Activated T-helper 17 cell treated with anti-CD3 and anti-CD28 coated beads, Interleukin-2, amount 50 U/mL, for 72 hours (primary cell): ENCODE measurements at places on chromosomes 1 and 21.
A peak's percentile ranks its signal among the peaks of the same experiment; 100 is the strongest.

- H3K27ac ChIP-seq, result no peak overlapping the region
- H3K36me3 ChIP-seq, result peaks cover 92% of the 10 kb centered on the region
- peaks cover 18% of the 10 kb centered on the region for H3K4me1 ChIP-seq
These were observed 88.8 kb downstream of the STUM start for GRCh38 chr1:226637147-226637935.

DNA sequence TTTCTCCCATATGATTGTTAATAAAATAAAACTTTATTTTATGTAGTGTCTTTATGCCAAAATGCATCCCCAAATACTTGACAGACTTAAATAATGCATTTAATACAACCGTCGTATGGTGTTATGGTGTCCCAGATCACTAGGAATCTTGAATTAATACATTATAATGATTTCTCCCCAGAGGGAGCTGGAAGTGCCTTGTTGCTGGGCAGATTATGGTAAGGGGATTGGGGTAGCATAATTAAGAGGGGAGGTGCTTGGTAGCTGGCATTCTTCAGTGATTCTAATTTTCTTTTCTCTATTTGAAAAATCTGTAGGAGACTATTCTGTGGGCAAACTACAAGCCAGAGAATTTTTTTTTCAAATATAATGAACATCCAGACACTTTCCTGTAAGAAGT is 1043.7 kb downstream of the ADGRL2 start:
- ATAC-seq, result no peak
- no peaks in the 10 kb centered on the region for H3K4me1 ChIP-seq
- no peaks in the 10 kb centered on the region for H3K27me3 ChIP-seq

DNA sequence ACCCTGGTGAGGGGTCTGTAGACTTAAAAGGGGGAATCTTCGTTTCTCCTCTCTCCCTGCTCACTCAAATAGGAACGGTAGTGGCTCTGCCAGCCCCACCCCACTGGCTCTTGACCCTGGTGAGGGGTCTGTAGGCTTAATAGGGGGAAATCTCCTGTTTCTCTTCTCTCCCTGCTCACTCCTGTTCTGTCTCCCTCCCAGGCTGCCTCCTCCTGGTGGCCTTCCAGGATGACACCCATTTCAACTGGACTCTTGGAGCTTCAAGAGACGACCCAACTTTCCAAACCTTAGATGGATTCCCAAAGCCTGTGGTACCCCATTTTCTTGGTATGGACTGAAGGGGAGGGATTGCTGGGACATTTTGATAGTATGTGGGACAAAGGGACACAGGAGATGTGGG is 1.4 kb upstream of the EPHB2 start:
- ATAC-seq, result no peak
- peaks cover 6% of the 10 kb centered on the region for H3K4me1 ChIP-seq
- H3K27ac ChIP-seq, result no peak overlapping the region
- H3K36me3 ChIP-seq, result no peaks in the 10 kb centered on the region
- peak overlapping the region; percentile 67 for H3K4me3 ChIP-seq
- peaks cover 43% of the 10 kb centered on the region for H3K27me3 ChIP-seq

DNA sequence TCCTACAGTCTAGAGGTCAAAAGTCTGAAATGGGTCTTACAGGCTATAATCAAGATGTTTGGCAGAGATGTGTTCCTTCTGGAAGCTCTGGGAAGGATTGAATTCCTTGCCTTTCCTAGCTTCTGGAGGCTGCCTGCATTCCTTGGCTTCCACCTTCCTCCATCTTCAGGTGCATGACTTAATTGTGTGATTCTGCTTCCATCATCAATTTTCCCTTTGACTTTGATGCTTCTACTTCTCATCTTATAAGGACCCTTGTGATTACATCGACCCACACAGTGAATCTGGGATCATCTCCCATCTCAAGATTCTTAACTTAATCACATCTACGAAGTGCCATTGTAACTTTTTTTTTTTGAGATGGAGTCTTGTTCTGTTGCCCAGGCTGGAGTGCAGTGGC is 111.4 kb downstream of the UCK2 start:
- no peak overlapping the region for H3K4me3 ChIP-seq
- H3K36me3 ChIP-seq, result no peaks in the 10 kb centered on the region
- H3K27me3 ChIP-seq, result peaks cover 9% of the 10 kb centered on the region
- H3K4me1 ChIP-seq, result no peaks in the 10 kb centered on the region

GRCh38 chr1:17188889-17189631 is 15.9 kb upstream of the PADI1 start:
- H3K27me3 ChIP-seq, result no peaks in the 10 kb centered on the region
- H3K4me3 ChIP-seq, result no peak overlapping the region
- H3K36me3 ChIP-seq, result no peaks in the 10 kb centered on the region
- H3K4me1 ChIP-seq, result no peaks in the 10 kb centered on the region
- ATAC-seq, result no peak
- no peak overlapping the region for H3K27ac ChIP-seq

DNA sequence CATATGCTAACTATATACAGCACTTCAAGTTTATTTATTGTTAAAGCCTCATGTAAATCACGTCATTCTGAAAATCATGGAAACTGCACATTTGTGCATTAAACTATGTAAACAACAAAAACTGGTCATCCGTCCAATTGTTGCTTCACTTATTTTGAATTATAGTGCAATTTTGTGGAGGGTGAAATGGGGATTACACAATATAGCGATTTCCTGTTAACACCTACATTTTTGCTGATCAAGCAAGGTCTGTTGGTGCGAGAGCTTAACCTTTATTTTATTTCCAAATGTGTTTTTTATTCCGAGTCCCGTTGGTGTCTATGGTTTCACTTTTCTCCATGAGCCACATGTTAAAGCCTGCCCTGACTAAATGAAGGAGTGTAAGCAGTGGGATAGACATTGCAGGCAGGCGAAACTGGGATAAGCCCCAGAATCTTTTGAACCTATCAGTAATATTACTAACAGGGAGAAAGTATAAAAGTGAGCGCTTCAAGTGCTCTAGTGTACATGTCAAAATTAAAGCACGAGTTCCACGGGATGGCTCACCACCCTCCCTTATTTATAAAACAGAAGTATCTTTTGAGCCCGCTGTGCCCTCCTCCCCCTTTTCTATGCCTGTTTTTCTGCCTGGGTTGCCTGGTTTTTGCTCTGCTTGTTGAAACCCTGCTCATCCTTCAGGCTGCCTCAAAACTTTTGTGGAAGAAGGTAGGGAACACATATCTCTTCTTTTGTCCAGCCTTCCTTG is 120.7 kb downstream of the NFIA start:
- H3K27me3 ChIP-seq, result no peaks in the 10 kb centered on the region
- H3K36me3 ChIP-seq, result no peaks in the 10 kb centered on the region
- no peak overlapping the region for H3K4me3 ChIP-seq
- H3K4me1 ChIP-seq, result no peaks in the 10 kb centered on the region

- H3K4me1 ChIP-seq, result no peaks in the 10 kb centered on the region
- H3K27ac ChIP-seq, result no peak overlapping the region
- peaks cover 38% of the 10 kb centered on the region for H3K27me3 ChIP-seq
- H3K36me3 ChIP-seq, result no peaks in the 10 kb centered on the region
These were observed 209.2 kb upstream of the DAB1 start for GRCh38 chr1:57633056-57633455.

DNA sequence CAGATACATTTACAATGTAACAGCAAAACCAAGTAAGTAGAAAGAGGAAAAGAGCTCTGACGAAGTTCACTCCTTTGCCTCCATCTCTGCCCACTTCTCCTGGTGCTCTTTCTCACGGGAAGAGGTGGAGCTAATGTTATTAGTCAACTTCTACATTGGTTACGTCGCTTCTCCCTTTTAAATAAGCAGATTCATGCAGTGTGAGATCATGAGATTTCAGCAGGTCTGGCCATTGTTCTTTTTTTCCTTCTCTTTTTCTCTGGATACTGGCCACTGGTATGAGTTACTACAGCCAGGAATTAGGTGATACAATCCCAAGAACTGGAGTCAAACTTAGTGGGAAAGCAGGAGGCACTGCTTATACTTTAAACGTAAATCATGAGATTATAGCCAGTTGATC is 207.1 kb downstream of the AKT3 start:
- peaks cover 67% of the 10 kb centered on the region for H3K36me3 ChIP-seq
- H3K4me1 ChIP-seq, result no peaks in the 10 kb centered on the region
- no peak overlapping the region for H3K4me3 ChIP-seq
- no peak overlapping the region for H3K27ac ChIP-seq

DNA sequence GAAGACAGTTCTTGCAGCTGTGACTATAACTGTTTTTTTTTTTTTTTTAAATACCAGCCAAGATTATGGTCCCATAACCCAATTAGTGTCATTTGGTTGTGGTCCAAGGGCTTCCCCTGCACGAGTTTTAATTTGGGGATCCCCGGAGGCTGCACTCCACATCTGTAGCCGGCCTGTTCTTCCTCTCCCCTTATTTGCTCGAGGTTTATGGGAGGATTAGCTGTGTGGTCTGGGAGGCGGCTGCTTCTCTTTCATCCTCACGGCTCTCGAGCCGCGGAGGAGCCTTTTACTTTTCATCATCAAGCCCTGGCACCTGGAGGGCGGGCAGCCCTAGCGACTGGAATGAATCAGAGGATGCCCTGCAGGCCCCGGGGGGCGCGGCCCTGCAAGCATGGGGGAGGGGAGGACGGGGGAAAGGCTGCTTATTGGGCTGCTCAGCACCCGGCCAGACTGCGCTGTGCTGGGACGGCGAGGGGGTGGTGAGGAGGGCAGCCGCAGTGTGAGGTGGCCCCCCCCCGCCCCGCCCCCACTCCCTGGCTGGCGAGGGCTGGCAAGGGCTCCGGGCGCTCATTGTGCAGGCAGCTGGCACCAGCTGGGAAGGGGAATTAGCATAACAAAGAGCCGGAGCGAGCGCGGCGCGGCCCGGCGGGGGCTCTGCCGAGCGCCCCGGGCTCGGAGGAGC is 18.5 kb downstream of the SERTAD4 start:
- ATAC-seq, result peak; percentile 25
- peaks cover 55% of the 10 kb centered on the region for H3K27me3 ChIP-seq
- H3K4me1 ChIP-seq, result peaks cover 5% of the 10 kb centered on the region
- no peak overlapping the region for H3K27ac ChIP-seq

- H3K36me3 ChIP-seq, result no peaks in the 10 kb centered on the region
- ATAC-seq, result no peak
These were observed 25.5 kb downstream of the GRIK1 start for GRCh38 chr21:29914326-29914725.

- H3K36me3 ChIP-seq, result no peaks in the 10 kb centered on the region
- no peak overlapping the region for H3K27ac ChIP-seq
- H3K4me1 ChIP-seq, result no peaks in the 10 kb centered on the region
- no peak overlapping the region for H3K4me3 ChIP-seq
These were observed 20.6 kb upstream of the TTC34 start for GRCh38 chr1:2821966-2822620.

DNA sequence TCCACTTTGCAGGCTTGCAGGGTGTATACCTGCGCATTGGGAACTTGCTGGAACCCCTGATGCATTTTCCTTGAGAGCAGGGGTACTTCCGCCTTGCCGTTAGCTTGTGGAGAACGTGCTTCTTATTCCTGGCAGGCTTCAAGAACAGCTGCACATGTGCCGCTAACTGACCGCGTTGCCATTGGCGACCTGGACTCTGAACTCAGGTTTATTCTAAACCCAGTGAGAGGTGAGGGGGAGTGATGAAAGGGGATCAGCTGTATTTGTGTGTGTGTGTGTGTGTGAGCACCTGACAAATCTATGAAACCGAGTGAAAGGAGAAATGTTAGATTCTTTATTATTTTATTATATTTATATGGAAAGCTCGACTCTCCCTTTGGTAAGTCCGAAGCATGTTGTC is 128.6 kb downstream of the HUNK start:
- no peaks in the 10 kb centered on the region for H3K27me3 ChIP-seq
- H3K27ac ChIP-seq, result no peak overlapping the region
- ATAC-seq, result no peak
- no peaks in the 10 kb centered on the region for H3K36me3 ChIP-seq
- H3K4me1 ChIP-seq, result no peaks in the 10 kb centered on the region
